Activated CD4-positive, alpha-beta T cell treated with anti-CD3 and anti-CD28 coated beads for 48 hours (primary cell): ENCODE measurements at places on chromosomes 5 and 9.

GRCh38 chr5:179378116-179378440, 32.8 kb upstream of the ADAMTS2 start:
- no peak for DNase-seq

GRCh38 chr5:147176422-147176821, 58.4 kb upstream of the STK32A start:
- DNase-seq, result no peak

GRCh38 chr5:143208365-143208641, 195.2 kb downstream of the NR3C1 start:
- no peak for DNase-seq

DNA sequence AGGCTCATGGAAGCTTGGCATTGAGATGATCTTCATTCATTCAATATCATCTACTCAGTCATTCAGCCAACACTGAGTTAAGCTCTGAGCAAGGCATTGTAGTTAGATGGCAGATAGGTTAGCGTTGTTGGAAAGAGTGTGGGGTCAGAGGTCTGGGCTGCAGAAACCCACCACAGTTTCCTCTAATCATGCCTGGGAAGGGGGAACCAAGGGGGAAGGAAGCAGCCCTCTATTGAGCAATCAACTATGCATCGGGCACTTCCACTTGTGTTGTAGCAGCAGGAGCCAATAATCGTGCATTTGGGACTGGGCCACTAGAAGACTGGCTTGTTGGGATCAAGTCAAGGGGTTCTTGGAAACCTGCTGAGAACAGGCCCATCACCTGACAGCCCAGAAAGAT, 139.1 kb downstream of the PIP5K1B start:
- DNase-seq, result no peak

- DNase-seq, result no peak
Observed at GRCh38 chr9:12516573-12516972, 176.6 kb upstream of the TYRP1 start.

DNA sequence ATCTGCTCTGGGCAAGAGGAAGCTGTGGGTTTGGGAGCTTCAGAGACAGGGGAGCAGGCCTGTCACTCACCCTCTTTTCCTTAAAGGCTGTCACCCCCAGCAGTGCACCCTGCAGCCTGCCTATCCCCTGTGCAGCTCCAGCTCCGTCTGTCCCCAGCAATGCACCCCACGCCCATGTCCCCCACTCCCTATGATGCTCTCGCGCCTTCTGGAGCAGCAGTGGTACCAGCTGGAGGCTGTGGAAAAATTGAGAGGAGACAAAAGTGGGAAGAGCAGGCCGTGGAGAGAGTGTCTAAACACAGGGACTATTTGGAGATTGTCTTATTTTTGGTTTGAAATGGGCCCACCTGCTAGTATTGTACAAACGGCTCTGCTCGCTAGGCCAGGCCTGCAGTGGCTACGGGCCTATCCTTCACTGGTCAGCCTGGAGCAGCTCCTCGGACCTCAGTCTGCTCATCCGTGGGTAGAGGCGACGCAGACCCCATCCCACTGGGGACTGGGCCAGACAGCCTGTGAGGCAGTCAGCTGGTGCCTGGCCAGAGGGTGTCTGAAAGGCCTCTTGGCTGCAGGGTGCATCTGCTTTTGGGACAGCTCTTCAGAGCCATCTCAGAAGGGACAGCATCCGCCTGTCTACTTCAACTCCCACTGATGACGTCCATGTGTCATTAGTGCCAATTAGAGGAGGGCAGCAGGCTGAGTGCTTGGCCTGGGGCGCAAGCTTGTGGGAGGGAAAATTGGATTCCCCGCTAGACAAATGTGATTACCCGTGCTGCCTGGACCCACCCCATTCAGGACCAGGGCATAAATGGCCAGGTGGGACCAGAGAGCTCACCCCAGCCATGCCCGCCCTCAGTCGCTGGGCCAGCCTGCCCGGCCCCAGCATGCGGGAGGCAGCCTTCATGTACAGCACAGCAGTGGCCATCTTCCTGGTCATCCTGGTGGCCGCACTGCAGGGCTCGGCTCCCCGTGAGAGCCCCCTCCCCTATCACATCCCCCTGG, at the start of gene DBH:
Gene DBH, plus strand, starts transcription at position 831 of the 999 bp plus-strand sequence. Its CDS starts 9 bp downstream, at position 840.
- DNase-seq, result no peak

DNA sequence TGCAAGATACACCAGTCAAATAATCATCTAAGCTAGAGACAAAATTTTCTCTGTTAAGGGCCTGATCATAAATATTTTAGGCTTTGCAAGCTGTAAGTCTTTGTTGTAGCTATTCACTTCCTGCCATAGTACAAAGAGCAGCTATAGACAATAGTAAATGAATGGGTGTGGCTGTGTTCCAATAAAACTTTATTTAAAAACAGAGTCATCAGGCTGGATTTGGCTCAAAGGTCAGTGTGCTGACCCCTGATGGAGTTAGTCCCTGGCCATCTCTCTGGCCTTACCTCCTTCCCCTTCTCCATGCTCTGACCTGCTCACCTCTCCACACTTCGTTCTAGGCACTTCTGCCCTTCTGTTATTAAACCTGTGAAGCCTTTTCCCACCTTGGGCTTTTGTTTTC, 86.0 kb downstream of the DRD1 start:
- no peak for DNase-seq

GRCh38 chr9:79312686-79313421, 258.9 kb upstream of the TLE4 start:
- no peak for DNase-seq

GRCh38 chr9:14156046-14156445, 157.9 kb downstream of the NFIB start:
- no peak for DNase-seq

DNA sequence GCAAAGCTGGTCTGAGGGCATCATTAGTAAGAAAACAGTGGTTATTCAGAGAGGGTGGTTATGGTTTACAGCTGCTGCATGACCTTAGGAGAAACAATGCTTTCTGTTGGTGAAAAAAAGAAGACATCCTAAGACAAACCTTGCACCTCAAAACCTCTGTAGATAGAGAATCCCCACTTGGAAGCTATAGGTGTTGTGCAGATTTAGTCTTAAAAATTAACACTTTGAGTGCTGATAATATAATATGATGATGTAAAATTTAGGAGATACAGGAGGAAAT, 1.4 kb upstream of the PTTG1 start:
- no peak for DNase-seq

- no peak for DNase-seq
Observed at GRCh38 chr5:150309101-150309885, 6.6 kb upstream of the ARSI start.
